Activated CD8-positive, alpha-beta T cell treated with anti-CD3 and anti-CD28 coated beads for 36 hours (primary cell): ENCODE measurements at places on chromosomes 1 and 21. TPM values are rescaled to one million over a fixed set of nuclear protein-coding genes. Genes with fewer than 3 reads are reported as not detected.

DNA sequence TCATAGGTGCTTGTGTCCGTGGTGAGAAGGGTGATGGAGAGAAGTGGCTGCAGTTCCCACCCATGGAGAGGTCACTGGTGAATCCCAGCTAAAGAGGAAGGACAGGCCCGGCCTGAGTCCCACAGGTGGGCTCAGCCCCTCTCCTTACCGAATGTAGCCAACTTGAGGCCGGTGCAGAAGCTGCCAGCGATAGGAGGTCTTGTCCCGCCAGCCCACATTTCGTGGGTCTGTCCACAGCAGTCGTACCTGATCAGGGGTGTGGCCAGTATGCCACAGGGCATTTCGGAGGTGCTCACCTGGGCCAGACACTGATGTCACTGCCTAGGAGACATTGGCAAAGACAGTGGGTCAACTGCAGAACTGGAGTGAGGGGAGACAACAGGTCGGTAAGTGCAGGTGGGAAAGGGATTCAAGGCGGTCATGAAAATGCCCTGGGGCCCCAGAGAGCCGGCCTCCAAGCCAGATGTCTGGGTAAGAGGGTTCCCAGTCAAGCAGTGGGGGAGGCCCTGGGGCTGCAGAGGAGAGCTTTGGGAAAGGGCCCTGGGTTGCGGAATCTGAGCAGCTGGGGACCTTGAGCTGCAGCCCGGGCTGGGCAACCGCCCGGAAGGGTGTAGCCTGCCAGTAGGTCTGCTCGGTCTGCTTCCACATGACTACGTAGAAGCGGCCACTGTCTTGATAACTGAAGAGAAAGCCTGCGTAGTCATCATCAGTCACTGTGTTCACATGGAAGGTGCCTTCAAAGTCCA, 10.6 kb downstream of the THBS3 start:
- no peak for DNase-seq
- H3K4me3 ChIP-seq: no peak overlapping the region
- H3K4me1 ChIP-seq: peaks cover 25% of the 10 kb centered on the region

DNA sequence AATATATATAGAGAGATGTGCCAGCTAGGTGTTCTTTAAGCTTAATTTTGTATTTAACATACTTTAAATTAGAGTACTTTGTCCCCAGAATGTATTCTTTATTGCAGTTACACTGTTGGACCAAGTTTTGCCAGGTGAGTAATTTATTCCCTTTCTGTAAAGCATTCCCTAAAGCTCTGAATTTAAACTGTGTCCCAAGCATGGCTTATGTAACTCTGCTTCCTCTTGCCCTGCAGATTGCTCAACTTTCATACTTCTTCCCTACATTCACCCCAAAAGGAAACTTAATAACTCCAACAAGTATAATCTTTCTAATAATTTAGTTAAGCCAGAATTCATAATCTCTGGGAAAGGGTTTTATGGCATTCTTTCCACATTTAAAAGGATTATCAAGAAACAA, 5.6 kb downstream of the LYPLAL1 start:
- no peaks in the 10 kb centered on the region for H3K27me3 ChIP-seq
- peaks cover 48% of the 10 kb centered on the region for H3K4me1 ChIP-seq
- H3K36me3 ChIP-seq: peaks cover 36% of the 10 kb centered on the region
- H3K4me3 ChIP-seq: no peak overlapping the region
- DNase-seq: no peak

- H3K27ac ChIP-seq: no peak overlapping the region
These were observed 32.5 kb upstream of the ASPM start for GRCh38 chr1:197178998-197179397.

GRCh38 chr1:26317146-26317545, 612 bp upstream of the CD52 start:
- peak overlapping the region; percentile 93 for H3K4me3 ChIP-seq
- peaks cover 31% of the 10 kb centered on the region for H3K36me3 ChIP-seq
- H3K27ac ChIP-seq: peak overlapping the region; percentile 89
- DNase-seq: no peak
- H3K27me3 ChIP-seq: no peaks in the 10 kb centered on the region
- H3K4me1 ChIP-seq: peaks cover 56% of the 10 kb centered on the region

LIPI gene
- not detected for total RNA-seq

NES gene
- total RNA-seq: not detected

PNRC2 gene
- total RNA-seq: 130 TPM
